ENCODE measurements at places on chromosomes 2 and 18.

DNA sequence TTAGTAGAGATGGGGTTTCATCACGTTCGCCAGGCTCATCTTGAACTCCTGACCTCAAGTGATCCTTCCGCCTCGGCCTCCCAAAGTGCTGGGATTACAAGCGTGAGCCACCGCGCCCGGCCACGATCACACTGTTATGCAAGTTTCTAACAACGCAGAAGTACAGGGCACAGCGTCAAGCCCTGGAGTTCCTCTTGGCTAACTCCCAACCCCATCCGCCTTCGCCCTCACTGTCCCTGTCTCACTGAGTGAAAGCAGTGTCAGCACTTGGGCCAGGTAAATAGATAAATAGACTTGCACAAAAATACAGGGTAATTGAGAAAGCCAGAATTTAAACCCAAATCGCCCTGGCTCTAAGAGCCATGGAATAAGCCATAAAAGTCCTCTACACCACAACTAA is 111.7 kb downstream of the ACVR1 start:
- no peak for DNase-seq

GRCh38 chr2:9813312-9814128 is 29.8 kb upstream of the TAF1B start:
- peak; percentile 68 for DNase-seq

DNA sequence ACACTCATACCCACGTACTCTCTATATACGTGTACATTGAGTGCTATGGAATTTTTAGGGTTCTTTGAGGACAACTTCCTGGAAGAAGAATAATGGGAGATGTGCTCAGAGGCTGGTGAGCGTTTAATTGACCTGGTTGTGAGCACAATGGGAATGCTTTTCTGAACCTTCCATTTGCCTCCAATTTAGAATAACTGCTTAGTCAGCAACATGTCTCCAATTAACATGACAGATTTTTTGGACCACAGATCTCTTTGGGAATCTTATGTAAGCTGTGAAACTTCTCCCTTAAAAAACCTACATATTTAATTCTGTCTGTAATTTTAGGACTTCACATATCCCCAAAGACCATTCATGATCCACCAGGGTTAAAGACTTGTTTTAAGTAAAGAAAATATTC is 166.7 kb upstream of the TNP1 start:
- DNase-seq, result no peak

GRCh38 chr18:11518788-11519685 is 90.4 kb upstream of the SLC35G4 start:
- no peak for DNase-seq

- peak; percentile 21 for DNase-seq
Measured at GRCh38 chr18:74040459-74041332, 106.9 kb downstream of the FBXO15 start.

Measured in T-helper 17 cell (primary cell).